ENCODE measurements at places on chromosomes 16 and 17.

DNA sequence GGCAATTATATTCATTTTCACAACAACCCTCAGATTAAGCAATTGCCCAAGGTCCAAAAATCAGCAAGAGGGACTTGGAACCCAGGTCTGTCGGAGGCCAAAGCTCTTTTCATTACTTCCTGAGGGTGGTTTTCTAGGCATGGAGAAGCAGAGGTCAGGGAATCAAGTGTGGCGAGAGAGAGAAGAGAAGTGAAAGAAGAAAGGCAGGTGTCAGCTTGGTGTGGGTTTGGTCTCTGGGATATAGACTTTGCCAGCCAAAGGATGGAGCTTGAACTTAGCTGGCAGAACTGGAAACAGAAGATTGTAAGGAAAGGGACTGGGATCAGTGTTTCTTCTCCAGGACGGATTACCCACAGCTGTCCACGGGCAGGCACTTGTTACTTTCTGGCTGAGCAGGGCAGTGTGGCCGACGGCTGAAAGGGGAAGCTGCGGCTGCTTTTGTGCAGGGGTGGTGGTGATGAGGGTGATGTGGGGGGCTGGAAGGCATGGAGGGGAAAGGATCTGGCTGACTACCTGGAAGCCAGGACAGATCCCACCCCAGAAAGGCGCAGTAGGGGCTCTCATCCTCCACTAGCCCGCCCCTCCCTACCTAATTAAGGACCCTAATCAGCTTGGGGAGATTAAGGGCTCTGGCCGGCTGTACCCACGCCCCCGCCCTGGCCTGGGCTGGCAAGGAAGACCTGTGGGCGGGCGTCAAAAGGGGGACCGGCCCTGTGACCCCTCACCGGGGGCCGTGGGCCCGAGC is at the start of gene GUCY2D:
TSS of gene GUCY2D (plus strand) at position 640 of the 745 bp plus-strand sequence. CDS start 433 bp downstream, outside the sequence.
- DNase-seq = no peak

DNA sequence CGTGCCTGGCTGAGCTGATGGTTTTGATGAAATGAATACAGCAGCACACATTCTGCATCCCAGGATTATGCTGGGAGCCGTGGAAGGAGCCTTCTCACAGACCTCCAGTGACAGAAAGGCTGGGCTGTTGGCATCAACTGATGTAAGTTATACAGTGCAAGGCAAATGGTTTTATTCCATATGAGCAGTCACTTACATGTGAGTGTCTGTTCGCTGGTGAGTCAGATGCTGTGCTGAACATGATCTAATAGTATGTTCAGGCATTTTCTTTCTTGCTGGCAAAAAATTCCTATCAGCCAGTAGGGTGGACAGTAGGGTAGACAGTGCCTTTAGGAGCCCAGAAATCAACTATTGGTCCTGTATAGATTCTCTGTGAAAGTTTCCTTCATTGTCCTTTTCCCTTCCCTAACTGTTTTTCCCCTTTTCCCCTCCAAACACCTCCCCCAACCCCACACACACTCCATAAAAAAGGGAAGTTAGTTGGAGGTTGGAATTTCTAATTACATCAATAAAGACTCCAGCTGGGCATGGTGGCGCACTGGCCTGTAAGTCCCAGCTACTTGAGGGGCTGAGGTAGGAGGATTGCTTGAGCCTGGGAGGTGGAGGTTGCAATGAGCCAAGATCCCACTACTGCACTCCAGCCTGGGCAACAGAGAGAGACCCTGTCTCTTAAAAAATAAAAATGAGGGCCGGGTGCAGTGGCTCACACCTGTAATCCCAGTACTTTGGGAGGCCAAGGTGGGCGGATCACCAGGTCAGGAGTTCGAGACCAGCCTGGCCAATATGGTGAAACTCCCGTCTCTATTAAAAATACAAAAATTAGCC is 36.2 kb downstream of the LDHD start:
- no peak for DNase-seq

DNA sequence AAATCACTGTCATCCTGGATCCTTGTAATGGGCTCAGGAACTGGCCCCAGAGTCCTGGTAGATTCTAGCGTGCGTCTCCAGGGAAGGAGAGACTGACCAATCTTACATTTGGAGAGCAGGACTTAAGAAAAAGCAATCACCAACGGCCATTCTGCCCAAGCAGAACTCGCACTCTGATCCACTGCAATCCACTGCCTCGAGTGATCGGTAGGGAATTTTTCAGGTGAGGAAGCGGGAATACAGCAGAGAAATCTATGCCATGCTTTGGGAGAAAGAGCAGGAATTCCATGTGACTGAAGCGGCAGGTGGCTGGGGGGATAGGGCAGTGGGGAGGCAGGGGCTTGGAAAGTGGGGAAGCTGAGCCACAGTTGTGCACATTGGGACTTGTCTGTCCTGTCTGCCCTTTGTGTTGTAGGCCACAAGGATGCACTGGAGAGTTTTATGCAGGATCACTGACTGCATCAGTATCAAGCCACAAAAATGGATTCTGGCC is 143.9 kb upstream of the HS3ST2 start:
- DNase-seq = no peak

DNA sequence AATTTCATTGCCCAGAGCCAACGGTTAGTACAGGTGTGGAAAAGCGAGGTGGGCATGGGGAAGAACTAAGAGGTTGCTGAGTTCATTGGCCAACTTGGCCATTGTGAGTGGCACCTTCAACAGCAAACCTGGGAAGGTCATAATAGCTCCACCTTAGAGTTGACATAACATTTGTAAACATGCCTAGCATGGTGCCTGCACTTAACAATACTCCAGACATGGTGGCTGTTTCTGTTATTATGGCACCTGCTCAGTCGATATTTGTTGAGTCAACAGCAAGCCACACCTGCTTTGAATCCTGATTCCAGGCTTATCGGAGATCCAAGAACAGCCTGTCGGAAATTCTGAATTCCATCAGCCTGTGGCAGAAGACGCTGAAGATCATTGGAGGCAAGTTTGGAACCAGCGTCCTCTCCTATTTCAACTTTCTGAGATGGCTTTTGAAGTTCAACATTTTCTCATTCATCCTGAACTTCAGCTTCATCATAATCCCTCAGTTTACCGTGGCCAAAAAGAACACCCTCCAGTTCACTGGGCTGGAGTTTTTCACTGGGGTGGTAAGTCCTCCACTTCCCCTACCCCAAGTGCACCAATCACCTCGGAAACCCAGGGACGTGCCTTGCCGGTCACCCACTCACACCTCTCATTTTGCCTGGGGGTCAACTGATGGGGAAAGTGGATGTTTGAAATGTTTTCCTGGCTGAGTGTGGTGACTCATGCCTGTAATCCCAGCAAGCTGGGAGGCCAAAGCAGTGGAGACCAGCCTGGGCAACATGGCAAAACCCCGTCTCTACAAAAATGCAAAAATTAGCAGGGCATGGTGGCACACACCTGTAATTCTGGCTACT is 46.0 kb downstream of the TMC5 start:
- DNase-seq = no peak

- no peak for DNase-seq
These were observed 399.1 kb downstream of the MAF start for GRCh38 chr16:79201436-79201835.

- DNase-seq = no peak
These were observed 193.4 kb upstream of the CDH11 start for GRCh38 chr16:65315081-65315780.

DNA sequence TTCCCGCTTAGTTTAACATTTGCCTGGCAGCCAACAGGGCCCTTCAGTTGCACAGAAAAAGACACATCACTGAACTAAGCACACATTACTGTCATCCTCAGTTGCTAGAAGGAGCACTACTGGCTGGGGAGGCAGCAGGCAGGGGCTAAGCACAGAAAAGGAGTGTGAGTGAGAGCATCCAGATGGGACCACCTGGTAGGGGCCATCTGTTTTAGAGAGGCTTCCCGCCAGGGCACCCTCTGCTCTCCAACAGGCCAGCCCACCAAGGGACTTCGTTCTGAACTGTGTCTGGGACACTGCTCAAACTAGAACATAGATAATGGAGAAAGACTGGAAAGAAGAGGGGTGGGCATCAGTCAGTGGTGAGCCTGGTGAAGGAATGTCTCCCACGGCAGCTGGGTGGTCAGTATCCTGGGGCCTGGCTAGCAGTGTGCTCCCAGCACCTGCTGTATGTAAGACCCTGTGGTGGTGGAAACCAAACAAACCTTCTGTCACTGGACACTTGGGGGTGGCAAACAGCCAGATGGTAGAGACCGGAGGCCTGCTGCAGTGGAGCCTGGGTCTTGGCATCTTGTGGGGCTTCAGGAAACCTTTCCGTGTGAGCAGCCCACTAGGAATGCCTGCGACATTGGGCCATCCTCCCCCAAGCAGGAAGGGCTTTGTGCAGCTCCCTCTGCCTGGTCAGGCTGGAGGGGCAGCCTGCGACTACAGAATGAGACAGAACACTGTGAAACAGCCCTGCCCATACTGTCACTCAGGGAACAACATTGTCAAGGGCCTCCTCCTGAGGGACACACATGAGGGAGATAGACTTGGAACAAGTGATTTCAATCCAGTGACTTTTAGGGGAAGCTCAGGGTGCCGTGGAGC is 12.8 kb upstream of the RANGRF start:
- no peak for DNase-seq

- no peak for DNase-seq
These were observed 51.6 kb downstream of the RBFOX3 start for GRCh38 chr17:79559111-79559887.

DNA sequence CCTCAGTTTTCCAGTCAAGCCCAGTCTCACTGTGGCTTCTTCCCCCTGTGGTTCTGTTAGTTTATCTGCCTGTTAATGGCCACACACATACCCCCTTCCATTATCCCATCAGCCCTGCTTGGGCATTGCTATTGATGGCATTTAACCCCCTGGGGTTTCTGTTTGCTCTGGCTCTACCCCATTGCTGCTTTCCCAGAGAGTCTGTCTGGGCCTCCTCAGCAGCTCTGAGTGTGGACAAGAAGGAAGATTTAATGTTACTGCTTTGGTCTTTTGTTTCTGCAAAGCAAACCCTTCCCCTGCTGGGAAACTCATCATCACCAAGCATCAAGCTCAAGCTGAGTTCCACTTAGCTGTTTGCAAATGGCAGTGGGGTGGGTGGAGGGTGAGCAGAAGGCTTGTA is 162.7 kb downstream of the CCT6B start:
- DNase-seq = no peak

DNA sequence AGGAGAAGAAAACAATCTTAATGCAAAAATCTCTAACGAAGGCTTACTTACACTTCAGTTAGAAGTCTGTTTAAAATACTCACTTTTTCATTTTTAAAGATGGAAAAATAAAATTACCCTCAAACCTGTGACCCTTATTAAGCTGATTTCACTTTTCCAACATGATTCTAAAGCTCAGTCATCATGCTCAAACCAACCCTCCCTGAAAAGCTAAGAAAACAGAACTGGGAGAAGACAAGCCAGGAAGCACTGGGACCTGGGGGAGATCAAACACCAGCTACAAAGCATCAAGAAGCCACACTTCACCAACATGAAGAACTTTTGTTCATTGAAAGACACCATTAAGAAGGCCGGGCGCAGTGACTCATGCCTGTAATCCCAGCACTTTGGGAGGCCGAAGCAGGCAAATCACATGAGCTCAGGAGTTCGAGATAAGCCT is 88.8 kb downstream of the LITAF start:
- DNase-seq = no peak

DNA sequence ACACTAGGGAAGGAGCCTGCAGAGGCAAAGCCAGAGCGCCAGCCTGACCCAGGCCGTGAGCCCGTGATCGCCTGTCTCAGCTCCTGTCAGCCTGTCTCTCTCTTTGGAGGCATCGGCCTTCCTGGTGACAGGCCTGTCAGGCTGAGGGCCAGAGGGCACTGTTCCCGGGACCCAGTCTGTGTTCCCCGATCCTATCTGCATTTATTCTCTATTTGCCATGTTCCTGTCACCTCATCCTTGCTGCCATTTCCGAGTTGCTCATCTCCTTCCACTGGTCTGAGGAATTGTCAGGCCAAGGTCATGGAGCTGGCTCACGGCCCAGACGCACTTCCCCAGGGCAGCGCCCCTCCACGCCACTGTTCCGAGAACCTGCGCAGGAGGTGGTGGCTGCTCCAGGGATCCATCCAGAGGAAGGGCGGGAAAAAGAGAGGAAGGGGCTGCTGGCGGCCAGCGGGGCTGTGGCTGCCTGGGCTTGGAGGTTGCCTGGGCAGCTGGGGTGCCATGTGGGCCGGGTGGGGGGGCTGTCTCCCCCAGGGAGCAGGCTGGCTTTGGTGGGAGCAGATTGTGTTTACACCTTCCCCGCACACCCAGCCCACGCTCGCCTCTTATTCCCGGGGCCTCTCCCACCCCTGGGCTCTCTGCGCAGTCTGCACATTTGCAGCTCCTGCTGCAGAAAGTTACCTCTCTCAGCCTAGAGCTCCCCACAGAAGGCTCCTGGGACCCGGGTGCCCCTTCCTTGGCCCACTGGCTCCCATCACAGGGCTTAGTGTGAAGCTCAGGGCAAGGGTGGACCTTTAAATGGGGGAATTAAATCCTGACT is 4.9 kb downstream of the PRCD start:
- DNase-seq = no peak

- no peak for DNase-seq
These were observed 11.2 kb upstream of the PLEKHG4 start for GRCh38 chr16:67268136-67268579.

GRCh38 chr17:27824176-27824715 is 23.9 kb upstream of the NOS2 start:
- no peak for DNase-seq

DNA sequence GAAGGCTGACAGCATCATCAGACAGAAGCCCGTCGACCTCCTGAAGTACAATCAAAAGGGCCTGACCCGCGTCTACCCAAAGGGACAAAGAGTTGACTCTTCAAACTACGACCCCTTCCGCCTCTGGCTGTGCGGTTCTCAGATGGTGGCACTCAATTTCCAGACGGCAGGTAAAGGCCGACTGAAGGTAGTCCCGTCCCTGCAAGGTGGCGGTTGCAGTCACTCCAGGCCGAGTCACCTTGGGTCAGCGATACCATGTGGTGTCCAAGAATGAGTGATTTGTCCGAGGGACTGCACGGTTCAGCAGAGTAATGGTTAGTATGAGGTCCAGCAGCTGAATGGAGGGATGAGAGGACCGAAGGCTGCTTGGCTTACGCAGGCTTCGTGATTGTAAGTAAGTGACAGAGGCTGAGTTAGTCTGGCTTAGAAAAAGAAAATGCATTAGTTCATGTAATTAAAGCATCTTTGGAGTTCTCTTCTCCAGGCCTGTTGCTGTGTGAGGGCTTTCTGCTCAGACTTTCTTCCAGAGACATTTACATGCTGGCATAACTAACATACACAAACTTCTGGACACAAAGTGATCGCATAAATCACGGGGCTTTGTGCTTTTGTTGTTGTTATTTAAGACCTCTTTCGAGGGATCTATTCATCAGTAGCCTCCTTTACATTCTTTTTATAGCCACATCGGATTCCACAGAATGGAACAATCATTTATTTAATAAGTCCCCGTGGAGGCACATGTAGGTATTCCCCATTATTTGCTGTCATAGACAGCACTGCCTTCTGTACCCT is 74.9 kb downstream of the SDR42E1 start:
- no peak for DNase-seq

DNA sequence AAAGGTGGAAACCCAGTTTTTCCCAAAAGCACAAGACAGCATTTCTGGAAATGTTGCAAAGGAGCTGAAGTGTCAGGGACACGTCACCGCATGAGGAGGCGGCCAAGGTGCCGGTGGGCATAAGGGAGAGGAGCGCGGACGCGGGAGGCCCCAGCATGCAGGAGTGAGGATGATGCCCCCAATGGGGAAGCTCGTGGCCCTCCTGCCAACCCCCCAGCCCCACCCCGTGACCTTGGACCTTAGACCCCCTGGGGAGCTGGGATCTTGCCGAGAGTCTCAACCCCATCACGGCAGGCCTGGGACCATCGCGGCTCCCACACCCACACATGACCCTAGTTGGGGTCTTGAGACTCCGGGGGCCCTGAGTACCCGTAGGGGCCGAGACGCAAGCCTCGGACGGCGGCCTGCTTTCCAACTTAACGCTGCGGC is 119.4 kb upstream of the METRNL start:
- DNase-seq = no peak

GRCh38 chr17:45814622-45815606 is 29.8 kb upstream of the SPPL2C start:
- no peak for DNase-seq
